ENCODE measurements at places on chromosomes 3 and 15. TPM values are rescaled to one million over a fixed set of nuclear protein-coding genes. Genes with fewer than 3 reads are reported as not detected.

DNA sequence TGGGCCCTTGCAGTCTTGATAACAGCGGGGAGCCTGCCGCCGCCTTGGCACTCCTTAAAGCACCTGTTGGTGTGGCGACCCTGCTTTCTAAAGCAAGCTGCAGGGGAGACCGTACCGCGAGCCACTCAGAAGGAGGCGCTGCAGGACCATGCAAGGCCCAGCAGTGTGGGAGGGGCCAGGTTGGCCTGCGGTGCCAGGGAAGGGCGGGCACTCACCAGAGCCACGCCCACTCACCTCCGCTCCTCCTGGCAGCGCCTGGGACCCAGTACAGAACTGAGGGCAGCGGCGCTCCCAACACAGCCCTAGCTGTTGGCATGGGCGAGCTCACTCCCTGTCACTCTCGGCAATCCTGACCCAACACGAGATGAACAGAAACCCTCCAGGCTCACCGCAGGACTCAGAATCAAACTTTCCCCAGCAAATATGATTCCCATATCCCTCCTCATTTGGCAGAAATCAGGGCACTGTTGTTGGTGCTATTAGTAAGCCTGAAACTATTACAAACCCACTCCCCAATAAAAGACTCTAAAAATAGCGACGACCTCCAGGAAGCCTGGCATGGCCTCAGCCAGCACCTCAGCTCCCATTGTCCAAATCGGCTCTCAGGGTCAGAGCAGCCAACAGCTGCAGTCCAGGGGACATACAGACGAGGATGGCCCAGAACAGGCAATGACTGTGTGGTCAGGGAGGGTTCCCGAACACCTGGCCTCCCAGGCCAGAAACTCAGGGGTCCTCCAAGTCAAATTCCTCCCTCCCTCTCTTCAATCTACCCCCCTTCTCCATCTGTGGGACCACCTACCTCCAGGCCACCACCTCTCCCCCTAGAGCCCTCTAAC, 77.2 kb downstream of the TBC1D2B start:
- DNase-seq = peak; percentile 29

DNA sequence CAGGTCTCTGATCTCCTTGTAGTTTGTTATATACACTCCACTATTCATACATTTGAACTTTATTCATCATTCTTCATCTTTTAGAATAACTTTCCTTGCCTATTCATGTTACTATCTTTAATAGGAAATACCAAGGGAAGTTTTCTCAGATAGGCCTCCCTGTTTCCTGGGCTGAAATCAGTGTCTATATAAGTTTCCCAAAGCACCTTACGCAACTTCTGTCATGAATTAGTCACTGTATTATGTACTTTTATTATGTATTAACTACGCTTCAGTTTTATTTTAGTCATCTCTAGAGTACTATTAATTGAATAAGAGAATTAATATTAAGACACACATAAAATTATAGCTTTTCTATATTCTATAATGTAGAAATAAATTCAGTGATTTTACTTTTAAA, 1481.5 kb downstream of the OTOL1 start:
- DNase-seq = no peak

The DNAH12 gene
- 0.04 TPM for total RNA-seq

DNA sequence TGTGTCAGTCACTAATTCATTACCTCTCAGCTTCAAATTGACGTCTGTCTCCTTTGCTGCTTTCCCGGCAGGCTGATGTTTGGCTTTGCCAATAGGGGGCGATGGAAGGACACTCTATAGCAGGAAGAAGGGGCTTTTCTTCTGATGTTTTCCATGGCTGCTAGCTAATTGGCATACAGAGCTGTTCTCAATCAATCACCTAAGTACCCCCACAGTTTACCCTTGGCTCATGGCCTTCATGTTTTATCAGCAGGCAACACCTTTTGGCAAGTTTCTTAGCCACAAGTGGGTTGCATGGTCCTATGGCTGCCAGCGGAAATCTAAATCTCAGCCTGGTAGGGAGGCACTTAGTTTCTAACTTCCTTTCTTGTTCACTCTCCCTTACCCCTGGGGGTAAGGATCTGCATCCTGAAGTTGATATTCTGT, 45.0 kb downstream of the ESYT3 start:
- DNase-seq = no peak

GRCh38 chr3:52879090-52879489, 18.3 kb downstream of the STIMATE start:
- no peak for DNase-seq

DNA sequence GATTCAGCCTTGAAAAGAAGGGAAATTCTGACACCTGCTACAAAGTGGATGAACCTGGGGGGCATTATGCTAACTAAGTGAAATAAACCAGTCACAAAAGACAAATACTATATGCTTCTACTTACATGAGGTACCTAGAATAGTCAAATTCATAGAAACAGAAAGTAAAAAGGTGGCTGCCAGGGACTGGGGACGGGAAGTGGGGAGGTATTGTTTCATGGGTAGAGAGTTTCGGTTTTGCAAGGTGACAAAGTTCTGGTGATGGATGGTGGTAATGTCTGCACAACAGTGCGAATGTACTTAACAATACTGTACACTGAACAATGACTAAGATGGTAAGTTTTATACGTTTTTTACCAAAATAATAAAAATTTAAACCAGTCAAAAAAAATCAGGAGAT, 4.8 kb downstream of the IDH2 start:
- no peak for DNase-seq

- DNase-seq = no peak
Observed at GRCh38 chr3:53834429-53835095, 11.7 kb downstream of the CHDH start.

DNA sequence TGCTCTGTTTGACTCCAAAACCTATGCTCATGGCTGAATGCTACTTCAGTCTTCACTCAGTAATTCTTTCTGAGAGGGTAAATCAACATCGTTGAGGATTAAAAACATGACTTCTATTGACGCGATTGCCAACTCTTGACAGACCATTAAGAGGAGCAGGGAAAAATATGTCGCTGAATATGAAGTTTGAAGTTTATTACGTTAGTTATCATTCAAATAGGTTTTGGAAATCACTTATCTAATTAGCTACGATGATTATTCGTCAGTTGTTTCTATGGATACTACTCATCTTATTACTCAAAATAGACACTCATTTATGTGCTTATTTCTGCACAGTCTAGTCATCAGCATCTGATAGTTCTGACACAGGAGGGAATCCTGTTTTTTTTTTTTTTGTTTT, 279.2 kb upstream of the TBL1XR1 start:
- no peak for DNase-seq

DNA sequence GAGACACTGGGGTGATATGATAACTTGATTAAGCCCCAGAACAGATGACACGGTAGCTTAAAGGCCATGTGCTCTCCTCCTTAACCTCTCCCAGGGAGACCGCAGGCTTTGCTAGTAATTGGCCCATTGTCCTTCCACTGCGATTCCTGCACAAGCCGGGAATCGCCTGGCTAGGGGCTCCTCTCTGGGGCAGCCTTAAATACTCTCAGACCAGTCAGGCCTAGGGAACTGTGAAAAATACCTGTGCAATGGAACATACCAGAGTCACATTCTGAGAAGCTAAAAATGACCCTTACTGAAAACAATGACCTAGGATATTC, 56.3 kb downstream of the CPN2 start:
- no peak for DNase-seq

The KLHL6 gene
- total RNA-seq = 5.7 TPM

The MASP1 gene
- total RNA-seq = 0.46 TPM

The SLC22A13 gene
- total RNA-seq = 0.18 TPM

DNA sequence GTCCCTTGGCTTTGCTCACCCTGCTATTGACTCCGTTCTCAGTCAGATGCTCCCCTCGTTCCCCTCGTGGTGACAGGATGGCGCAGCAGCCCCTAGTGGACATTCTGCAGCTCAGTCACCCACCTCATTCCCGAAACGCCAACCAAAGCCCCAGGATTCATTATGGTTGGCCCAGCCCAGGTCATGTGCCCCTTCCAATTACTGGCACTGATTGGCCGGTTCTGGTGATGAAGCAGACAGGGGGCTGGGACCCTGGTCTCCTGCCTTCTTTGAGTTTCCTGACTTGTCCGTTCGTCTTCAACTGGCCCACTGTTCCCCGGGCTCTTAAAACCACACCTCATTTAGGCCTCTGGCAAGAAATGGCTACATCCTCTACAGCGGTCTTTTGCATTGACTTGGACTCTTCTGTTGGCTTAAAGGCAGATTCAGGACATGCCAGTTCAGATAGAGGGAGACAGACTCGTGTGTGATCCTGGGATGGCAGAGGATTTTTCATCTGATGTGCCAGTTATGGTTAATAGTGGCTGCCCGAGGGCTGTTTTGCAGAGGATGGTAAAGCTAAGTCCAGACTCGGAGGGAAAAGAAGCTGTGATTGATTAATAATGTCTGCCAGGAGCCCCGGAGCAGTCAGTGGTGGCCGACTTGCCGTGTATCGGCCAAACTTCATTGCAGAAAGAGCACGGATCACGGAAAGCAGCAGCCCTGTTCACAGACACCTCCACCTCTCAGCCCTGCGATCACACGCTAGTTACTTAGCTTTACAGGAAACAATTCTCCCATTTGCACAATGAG, 37.8 kb downstream of the LSM3 start:
- no peak for DNase-seq

The SEMA3F gene
- 73.6 TPM for total RNA-seq

The SKOR1 gene
- total RNA-seq = 0.07 TPM

The SEC61A1 gene
- total RNA-seq = 248 TPM

The TRIM42 gene
- total RNA-seq = not detected

DNA sequence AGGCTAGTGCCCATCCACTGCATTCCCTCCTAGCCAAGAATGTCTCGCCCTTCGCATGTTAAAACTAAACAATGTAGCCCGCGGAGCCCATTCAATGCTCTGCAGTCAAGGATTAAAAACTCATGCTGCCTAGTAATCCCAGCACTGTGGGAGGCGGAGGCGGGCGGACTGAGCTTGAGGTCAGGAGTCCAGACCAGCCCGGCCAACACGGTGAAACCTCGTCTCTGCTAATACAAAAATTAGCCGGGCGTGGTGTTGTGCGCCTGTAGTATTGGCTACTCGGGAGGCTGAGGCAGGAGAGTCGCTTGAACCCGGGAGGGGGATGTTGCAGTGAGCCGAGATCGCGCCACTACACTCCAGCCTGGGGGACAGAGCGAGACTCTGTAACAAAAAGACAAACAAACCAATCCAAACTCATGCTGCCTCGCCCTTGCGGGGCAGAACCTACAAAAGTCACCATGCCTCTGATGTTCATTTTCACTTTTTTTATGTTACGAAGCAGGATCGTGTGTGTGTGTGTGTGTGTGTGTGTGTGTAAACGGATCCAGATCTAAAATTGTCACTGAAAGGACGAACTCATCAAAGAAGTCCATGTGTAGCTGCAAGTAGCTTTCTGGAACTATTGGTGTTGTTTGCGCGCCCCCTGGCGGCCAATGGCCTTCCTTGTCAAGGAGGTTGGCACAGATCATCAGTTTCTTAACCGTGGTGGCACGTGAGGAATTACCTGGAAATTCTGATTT, 54.8 kb upstream of the SPESP1 start:
- DNase-seq = peak; percentile 60

GRCh38 chr3:81554801-81555200, 206.6 kb downstream of the GBE1 start:
- DNase-seq = peak; percentile 26

The TMCO5A gene
- total RNA-seq = not detected

- no peak for DNase-seq
Observed at GRCh38 chr15:90305932-90306331, 40.5 kb downstream of the NGRN start.

DNA sequence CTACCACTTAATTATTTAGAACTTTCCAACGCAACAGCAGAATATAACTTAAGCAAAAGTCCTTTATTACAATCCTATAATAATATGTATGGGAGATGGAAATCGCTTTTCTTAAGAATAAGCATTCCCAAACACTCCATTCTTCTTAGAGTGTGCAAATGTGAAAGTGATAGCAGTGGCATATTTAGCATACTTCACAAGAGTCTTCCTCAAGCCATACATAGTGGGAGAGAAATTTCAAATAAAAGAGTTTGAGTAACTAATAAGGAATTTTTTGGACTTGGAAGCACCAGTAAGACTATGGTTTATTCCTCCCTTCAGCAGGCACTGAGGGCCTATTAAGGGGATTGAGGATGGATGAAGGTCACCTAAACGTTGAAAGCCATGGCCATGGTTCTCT, 22.1 kb upstream of the BNC1 start:
- DNase-seq = no peak

The SH2D7 gene
- not detected for total RNA-seq

DNA sequence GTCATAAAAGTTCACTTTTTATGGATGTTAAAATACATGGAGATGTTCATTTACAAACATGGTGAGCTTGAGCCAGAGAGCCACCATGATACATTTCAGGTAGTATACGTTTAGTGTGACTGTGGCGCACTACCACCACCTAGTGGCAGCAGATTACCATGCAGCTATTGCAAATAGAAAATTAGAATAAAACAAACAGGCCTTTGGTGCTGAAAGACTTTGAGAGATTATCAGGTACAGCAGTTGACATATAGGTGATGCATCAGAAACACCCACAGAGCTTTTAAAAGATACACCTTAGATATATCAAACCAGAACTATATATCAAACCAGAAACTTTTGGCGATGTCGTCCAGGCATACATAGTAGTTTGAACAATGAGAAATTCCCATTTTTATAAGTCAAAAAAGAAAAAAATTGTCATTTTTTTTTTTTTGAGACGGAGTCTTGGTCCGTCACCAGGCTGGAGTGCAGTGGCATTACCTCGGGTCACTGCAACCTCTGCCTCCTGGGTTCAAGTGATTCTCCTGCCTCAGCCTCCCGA, 42.0 kb upstream of the ICE2 start:
- peak; percentile 20 for DNase-seq

The NAALADL2 gene
- 3.4 TPM for total RNA-seq

The RTP1 gene
- total RNA-seq = not detected

The KCNMB2 gene
- total RNA-seq = not detected

- no peak for DNase-seq
Observed at GRCh38 chr3:127083778-127084397, 101.0 kb downstream of the PLXNA1 start.

The NR2E3 gene
- total RNA-seq = not detected

- DNase-seq = no peak
Observed at GRCh38 chr3:195892105-195893043, 16.0 kb downstream of the TNK2 start.

The UBAP1L gene
- 0.40 TPM for total RNA-seq

The SIDT1 gene
- not detected for total RNA-seq

GRCh38 chr3:56769116-56769707, 32.5 kb downstream of the ARHGEF3 start:
- DNase-seq = no peak

The NEO1 gene
- 0.56 TPM for total RNA-seq

DNA sequence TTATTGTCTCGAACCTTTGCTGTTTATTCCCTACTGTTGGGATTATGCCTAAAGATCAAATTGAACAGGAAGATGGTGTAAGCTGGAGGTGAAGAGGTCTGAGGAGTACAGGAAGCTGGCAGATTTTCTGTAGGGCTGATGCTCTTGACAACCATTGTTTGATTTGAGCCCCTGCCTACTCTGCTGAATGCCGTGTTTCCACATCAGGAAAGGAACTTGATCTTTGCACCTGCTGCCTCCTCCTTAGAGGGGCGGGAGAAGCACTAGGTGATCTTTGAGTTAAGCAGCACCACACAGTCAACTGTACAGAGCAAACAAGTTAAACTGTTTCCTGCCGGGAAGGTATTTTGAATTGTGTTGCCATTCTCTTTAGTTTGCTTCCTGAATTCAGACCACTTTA, 364.6 kb upstream of the EPHA6 start:
- no peak for DNase-seq
